Fibroblast of upper back skin (primary cell): ENCODE measurements at places on chromosomes 4 and X.

DNA sequence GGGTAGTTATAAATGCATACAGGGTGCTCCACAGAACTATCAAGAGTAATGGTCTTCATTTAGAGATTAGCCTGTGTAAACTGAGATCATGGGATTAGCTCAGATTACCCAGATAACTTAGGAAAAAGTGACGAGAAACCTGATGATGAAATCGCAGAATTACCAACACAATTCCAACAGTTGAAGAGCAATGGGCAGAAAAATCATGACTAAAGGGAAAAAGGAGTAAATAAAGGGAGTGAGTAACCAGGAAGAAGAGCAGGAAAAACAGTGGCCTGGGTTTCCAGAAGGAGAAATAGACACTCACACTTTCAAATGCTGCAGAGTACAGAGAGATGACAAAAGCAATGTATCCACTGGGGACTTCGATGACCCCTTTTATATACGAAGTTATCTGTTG lies 817.3 kb downstream of the TRIML1 start:
- no peak for DNase-seq

DNA sequence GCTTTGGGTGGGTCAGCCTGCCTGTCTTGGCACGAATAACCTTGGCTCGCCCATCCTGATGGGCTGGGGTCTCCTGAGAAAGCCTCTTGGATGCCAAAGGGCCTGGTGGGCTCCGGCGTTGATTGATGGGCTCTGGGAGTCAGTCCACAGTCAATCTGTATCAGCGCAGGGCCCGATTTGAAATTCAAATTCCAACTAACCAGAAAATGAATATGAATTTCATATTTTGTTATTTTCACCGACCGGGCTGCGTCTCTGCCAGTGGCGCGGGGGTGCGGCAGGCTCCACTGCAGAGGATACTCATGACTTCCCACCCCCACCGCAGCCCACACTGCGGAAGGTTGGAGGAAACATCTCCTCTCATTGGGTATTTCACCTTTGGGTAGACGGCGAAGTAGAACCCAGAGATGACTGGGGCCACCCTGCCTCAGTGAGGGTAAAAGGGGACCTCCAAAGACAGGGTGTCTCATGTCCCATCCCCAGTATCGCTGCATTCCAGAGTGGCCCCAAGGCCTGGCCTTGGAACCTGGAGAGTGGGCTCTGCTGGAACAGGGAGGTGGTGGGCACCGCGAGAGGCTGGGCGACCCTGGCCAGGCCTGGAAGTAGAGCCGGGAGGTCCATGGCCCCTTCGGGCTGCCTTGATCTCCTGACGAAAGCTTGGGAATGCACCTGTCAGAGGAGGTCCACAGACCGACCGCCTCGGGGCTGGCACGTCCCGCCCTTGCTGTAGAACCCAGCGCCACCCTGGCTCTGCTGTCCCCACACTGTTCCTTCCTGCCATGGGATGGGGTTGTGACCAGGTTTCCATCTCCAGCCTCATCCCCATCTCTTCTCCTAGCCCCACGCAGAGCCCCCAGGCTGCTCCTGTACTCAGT lies 54.8 kb upstream of the SORCS2 start:
- DNase-seq: no peak

GRCh38 chr4:150355858-150356455 lies 226.0 kb upstream of the MAB21L2 start:
- DNase-seq: no peak

GRCh38 chr4:142267101-142267500 lies 579.0 kb downstream of the INPP4B start:
- peak; percentile 23 for DNase-seq

- DNase-seq: no peak
These were observed 71.0 kb upstream of the LSM6 start for GRCh38 chr4:146104541-146104940.

GRCh38 chr4:55186700-55187099 lies 61.3 kb upstream of the KDR start:
- DNase-seq: no peak

GRCh38 chr4:108352664-108353308 lies 184.1 kb upstream of the LEF1 start:
- no peak for DNase-seq

GRCh38 chr4:82694046-82694445 lies 104.5 kb downstream of the SCD5 start:
- no peak for DNase-seq

- DNase-seq: no peak
These were observed 289.6 kb downstream of the CXXC4 start for GRCh38 chr4:104205116-104205515.
